ENCODE measurements at places on chromosomes 5 and 9. TPM values are rescaled to one million over a fixed set of nuclear protein-coding genes. Genes with fewer than 3 reads are reported as not detected.

GRCh38 chr9:90446200-90446948, 196.2 kb downstream of the DIRAS2 start:
- H3K4me1 ChIP-seq = no peaks in the 10 kb centered on the region
- H3K4me3 ChIP-seq = no peak overlapping the region
- no peaks in the 10 kb centered on the region for H3K36me3 ChIP-seq

DNA sequence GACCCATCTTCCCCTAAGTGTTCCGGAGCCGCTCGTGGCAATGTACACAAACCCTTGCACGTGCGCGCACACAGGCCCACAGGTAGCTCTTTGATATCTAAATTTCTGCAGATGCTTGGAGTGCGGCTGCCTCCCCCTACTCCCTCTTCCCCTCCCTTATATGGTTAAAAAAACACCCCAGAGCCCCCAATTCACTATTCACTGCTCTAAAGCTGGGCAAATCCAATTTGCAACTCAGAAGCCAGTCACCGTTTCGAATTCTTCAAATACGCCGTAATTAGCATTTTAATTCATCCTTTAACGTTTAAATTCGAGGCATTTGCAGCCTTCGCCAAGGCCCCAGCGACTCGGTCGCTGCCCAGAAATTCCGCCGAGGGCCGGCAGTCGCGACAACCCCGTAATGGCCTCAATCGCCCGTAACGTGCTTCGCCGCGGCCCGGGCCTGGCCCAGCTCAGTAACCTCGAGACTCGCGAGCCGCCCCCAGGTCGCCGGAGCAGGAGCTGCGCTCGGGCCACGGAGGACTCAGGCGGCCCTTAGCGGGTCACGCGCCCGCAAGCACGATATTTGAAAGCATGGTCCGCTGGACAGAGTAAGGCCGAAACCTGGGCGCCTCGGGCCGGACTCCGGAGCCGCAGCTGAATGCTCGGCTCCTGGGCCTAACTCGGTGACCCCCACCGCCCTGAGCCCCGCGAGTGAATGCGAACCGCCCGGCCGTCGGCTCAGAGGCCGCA, 1.3 kb downstream of the IRX2 start:
- peak overlapping the region; percentile 54 for H3K27ac ChIP-seq
- H3K27me3 ChIP-seq = peaks cover 67% of the 10 kb centered on the region
- H3K4me3 ChIP-seq = no peak overlapping the region
- peaks cover 13% of the 10 kb centered on the region for H3K4me1 ChIP-seq
- no peak for DNase-seq

GRCh38 chr5:87004101-87004500, 263.6 kb upstream of the RASA1 start:
- no peaks in the 10 kb centered on the region for H3K36me3 ChIP-seq
- no peak overlapping the region for H3K27ac ChIP-seq
- no peak for DNase-seq
- H3K27me3 ChIP-seq = no peaks in the 10 kb centered on the region
- no peak overlapping the region for H3K4me3 ChIP-seq

- no peak overlapping the region for H3K4me3 ChIP-seq
- no peaks in the 10 kb centered on the region for H3K4me1 ChIP-seq
- no peaks in the 10 kb centered on the region for H3K27me3 ChIP-seq
- no peak overlapping the region for H3K27ac ChIP-seq
- no peaks in the 10 kb centered on the region for H3K36me3 ChIP-seq
Observed at GRCh38 chr9:117696154-117696553, 8.0 kb upstream of the TLR4 start.

GRCh38 chr9:116844621-116845020, 157.5 kb downstream of the TRIM32 start:
- no peaks in the 10 kb centered on the region for H3K4me1 ChIP-seq
- no peak overlapping the region for H3K4me3 ChIP-seq
- H3K36me3 ChIP-seq = no peaks in the 10 kb centered on the region
- DNase-seq = no peak
- H3K27me3 ChIP-seq = no peaks in the 10 kb centered on the region
- no peak overlapping the region for H3K27ac ChIP-seq

The DCANP1 gene
- not detected for total RNA-seq
